ENCODE measurements at places on chromosomes 7 and 10.

GRCh38 chr7:102295346-102296178 lies 8.9 kb downstream of the SH2B2 start:
- DNase-seq: no peak

GRCh38 chr10:129945941-129946760 lies 17.9 kb downstream of the EBF3 start:
- no peak for DNase-seq

DNA sequence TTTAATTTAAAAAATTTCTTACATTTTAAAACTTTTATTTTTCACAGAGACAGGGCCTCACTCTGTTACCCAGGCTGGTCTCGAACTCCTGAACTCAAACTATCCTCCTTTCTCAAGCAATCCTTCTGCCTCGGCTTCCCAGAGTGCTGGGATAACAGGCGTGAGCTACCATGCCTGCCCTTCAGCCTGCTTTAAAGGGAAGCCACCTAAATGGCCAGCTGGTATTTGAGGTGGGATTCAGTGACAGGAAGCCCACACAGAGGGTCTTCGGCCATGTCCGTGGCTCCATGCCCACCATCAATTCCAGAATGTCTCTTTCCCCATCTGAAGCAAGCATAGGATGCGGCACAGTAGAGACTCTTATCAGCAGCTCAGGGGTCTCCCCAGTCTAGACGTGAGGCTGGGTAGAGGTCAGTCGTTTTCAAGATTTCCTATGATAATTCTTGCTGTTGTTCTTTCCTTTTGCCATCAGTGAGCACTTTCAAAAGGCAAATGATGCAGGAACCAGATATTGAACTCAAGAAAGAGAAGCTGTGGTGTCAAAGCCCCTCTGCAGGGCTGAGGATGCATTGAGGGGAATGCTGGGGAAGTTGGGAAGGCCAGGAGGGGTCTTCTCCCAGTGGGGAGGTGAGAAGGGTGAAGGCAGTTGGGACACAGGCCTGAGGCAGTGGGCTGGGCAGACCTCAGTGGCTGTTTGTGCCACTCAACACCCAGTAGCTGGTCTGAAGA lies 291.5 kb upstream of the IGFBP3 start:
- DNase-seq: no peak

- no peak for DNase-seq
Measured at GRCh38 chr7:100875356-100875751, 451 bp downstream of the SRRT start.

GRCh38 chr7:155974186-155974897 lies 162.1 kb upstream of the SHH start:
- DNase-seq: no peak

DNA sequence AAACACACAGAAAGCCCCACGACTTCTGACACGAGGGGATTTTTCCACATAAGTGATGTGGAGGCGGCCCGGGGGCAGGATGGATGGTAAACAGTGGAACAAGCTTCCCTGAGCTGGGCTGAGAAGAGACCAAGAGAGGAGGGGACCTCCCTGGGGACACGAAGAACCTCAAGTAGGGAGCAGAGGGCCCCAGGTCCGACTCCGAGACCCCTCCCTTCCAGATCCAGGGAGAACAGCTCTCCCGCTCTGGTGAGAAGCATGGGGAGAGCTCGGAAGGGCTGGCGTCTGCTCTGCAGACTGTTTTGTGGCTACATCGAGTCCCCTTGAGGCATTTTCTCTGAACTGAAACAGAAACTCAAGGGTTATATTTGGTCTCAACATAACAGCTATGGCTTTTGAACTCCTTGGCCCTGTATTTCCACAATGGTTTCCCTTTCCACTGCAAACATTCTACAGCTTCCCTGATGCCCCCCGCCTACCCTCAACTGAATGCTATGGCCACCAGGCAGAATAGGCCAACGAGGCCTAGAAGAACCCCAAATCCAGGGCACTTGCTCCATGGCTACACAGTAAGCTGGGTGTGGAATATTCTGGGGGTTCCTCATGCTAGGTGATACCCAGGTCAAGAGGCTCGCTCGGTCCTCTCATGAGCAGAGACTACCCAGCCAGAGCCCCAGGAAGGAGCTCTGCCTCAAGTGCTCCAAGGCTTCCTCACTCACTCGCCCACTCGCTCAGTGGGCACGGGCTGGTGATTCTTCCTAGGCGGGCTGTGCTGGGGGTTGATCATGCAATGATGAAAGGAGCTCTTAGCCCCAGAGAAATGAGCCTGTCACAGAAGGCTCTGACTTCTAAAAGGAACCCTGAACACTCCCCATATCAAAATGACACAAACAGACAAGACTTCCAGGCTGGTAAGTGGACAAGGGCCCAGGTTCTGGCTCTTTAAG lies 47.5 kb downstream of the FAM53B start:
- DNase-seq: peak; percentile 62

DNA sequence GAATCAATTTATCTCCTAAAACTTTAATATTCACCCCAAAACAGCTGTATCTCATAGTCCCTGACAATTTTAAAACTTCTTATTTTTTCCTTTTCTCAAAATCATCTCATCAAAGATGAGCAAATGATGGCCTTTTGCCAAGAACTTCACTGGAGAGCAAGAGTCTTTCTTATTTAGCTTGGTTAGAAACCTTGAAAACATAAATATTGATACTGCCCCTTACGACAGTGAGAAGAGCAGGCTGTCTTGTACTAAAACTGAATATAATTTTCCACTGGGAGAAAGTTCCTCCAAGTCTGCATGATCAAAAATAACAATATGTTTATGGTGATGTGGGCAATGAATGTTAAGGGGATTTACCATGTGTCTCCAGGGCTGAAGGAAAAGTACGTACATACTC lies 109.0 kb downstream of the COL28A1 start:
- no peak for DNase-seq

GRCh38 chr7:140155428-140155827 lies 21.4 kb downstream of the KDM7A start:
- no peak for DNase-seq

GRCh38 chr10:103224133-103224532 lies 21.6 kb upstream of the RPEL1 start:
- no peak for DNase-seq

- no peak for DNase-seq
Measured at GRCh38 chr7:21771906-21772610, 173.6 kb downstream of the CDCA7L start.

GRCh38 chr10:30502266-30503060 lies 68.5 kb downstream of the MAP3K8 start:
- peak; percentile 53 for DNase-seq
